ENCODE measurements at places on chromosomes 11 and 22. TPM values are rescaled to one million over a fixed set of nuclear protein-coding genes. Genes with fewer than 3 reads are reported as not detected.

MAJIN gene
- not detected for total RNA-seq

MMP27 gene
- total RNA-seq: not detected

WNT11 gene
- 67.7 TPM for total RNA-seq

BIRC3 gene
- 1.4 TPM for total RNA-seq

LIPT2 gene
- total RNA-seq: 27.2 TPM

NUCB2 gene
- total RNA-seq: 6.9 TPM

BTBD18 gene
- not detected for total RNA-seq

DDIAS gene
- 5.7 TPM for total RNA-seq

C11orf97 gene
- total RNA-seq: not detected

KIAA1671 gene
- total RNA-seq: 11.2 TPM

RBM7 gene
- total RNA-seq: 24.0 TPM

ACR gene
- not detected for total RNA-seq

GRK3 gene
- 1.4 TPM for total RNA-seq

TMPRSS6 gene
- total RNA-seq: not detected

CHEK1 gene
- total RNA-seq: 42.1 TPM

CREB3L1 gene
- total RNA-seq: 50.1 TPM

MPEG1 gene
- not detected for total RNA-seq

OR51E2 gene
- not detected for total RNA-seq

TIMM10B gene
- 47.1 TPM for total RNA-seq

DCPS gene
- 63.2 TPM for total RNA-seq

ISX gene
- total RNA-seq: not detected

EHBP1L1 gene
- total RNA-seq: 149 TPM

SOX10 gene
- total RNA-seq: not detected

OR5B2 gene
- total RNA-seq: not detected

TREH gene
- total RNA-seq: 0.05 TPM

OR51I1 gene
- not detected for total RNA-seq

ADAMTS8 gene
- not detected for total RNA-seq
